ENCODE measurements at places on chromosomes 12 and 14.

- no peak for DNase-seq
These were observed 8.1 kb upstream of the OR6C65 start for GRCh38 chr12:55392032-55392795.

- no peak for DNase-seq
These were observed 50.7 kb downstream of the SCARB1 start for GRCh38 chr12:124812979-124813378.

DNA sequence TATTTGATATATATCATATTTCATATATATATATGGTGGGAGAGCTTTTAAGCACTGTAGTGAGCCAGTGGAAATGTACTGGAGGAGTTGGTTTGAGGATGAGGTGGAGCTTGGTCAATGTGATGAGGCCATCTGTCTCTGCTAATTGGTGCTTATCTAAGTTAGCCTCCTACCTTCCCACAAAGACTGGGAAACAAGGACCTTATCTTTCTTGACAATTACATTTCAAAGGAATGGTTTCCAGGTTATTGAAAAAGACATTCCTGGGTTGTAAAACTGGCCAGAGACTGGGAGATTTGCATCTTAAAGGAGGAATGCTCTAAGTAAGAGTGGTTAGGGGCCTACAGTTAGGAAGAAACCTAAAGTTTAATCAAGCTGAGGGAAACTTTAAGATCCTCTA is 212.8 kb upstream of the SYT1 start:
- DNase-seq, result no peak

DNA sequence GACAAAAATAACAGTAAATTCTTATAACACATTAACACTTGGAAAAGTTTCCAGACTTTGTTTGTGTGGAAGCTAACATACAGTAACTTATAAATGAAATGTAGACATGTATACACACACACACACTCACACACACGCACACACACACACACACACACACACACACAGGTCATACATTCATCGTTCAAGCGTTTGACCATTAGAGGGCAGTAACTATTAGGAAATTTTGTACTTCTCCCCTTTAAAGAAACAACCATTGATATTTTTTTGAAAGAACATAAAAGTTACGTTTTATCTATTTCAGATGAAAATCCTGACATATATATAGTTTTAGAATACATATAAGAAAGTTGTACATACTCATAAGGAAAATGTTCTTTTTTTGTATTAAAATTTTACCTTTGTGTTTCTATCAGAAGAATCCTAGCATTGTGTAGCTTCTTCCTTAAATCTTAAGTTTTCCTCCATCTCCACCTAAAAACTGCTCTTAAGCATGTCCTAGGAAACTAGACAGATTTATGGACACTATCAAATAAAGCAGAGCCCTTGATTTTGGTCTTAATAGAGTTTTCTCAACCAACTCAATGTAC is 29.0 kb downstream of the PTPRQ start:
- DNase-seq, result peak; percentile 10

DNA sequence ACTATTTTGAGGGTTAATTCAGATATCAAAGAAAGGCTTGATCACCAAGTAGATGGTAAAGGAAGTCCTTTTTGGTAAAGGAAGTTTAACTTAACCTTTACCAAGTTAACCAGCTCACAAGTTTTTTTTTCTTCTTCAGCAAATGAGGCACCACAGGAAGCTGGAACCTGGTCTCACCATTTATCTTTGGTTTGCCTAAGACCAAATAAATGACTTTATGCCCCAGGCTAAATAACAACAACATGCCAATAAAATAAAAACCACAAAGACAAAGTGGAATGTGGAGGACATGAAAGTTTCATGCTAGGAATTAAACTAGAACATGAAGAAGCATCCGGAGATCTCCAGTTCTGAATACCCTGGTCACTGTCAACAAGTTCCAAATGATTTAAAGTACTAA is 116.8 kb upstream of the PRICKLE1 start:
- DNase-seq, result peak; percentile 43

DNA sequence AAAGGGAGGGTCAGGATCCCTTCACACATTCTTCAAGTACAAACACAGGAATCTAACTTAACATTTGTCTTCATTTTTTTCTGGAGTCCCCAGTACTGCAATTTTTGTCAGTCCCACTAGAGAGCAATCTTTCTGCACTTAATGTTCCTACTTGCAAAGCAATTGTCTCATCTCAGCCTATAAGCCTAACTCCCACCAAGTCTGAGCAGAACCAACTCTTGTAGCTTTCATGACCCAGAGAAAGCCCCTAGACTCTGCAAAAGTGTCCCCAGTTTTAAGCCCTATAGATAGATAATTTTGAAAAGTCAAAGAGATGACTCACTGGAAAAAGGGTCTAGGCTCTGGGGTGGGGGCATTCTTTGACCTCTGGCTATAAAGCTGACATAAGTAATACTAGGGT is 1.8 kb upstream of the ZBTB39 start:
- DNase-seq, result peak; percentile 41

- no peak for DNase-seq
These were observed 1145.2 kb downstream of the AACS start for GRCh38 chr12:126210448-126210847.

DNA sequence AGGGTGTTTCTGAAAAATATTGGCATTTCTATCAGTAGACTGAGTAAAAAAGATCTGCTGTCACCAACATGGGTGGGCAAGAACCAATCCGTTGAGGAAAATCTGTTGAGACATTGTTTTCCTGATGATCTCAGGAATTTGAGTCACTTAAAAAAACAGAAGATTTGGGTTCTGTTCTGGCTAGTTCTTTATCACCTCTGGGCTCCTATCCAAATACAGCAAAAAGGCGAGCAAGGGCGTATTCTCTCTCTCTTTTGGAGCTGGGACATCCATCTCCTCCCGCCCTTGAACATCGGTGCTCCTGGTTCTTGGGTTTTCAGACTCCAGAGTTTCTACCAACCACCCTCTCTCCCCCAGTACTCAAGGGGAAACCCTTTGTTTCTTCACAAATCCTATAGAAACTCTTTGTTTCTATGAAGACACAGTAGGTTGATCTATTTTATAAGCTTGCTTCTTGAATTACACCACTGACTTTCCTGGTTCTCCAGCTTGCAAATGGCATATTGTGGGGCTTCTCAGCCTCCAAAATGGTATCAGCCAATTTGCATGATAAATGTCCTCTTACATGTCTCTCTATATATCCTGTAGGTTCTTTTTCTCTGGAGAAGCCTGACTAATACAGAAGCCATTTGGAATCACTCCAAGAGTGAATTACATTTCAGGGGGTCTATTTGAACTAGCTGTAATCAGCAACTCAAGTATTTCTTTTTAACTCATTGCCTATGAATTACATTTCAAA is 263.9 kb upstream of the TMTC1 start:
- no peak for DNase-seq

DNA sequence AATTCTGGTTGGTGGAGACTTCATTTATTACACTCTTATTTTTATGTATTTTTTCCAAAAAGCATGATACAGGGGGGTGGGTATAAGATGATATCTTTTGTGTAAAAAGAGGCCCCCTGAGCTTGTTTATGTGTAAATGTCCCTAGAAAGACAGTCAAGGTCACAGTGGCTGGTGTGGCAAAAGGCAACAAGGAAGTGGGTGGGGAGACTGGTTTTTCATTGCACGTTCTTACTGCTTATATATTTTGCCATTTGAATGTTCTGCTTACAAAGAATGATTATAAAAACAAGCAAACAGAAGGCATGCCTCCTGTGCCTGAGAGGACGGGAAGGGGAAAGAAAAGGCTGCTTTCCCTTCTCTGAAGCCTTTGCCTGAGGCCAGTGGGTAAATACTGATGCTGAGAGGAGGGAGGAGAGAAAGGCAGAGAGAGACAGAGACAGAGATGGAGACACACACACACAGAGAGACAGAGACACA is 24.1 kb upstream of the ADIPOR2 start:
- DNase-seq, result no peak
